ENCODE measurements at places on chromosomes 13 and 19.
A peak's percentile ranks its signal among the peaks of the same experiment; 100 is the strongest.

DNA sequence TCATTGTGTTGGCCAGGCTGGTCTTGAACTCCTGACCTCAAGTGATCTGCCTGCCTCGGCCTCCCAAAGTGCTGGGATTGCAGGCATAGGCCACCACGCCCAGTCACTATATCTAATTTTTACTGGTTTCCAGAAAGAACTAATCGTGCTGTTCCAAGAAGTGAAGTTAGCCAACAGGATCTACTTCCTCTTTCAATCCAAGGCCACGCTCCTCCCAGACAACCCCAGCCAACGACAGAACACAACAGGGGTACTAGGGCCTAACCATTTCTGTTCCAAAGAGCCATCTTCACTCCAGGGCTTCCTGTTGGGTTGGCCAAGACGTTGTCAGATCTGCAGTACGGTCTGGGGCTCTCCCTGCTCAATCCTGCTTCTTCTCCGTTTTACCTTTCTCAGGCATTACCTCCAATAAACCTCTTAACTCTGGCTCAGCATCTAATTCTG, 7.0 kb upstream of the LSM14A start:
- no peak for DNase-seq

DNA sequence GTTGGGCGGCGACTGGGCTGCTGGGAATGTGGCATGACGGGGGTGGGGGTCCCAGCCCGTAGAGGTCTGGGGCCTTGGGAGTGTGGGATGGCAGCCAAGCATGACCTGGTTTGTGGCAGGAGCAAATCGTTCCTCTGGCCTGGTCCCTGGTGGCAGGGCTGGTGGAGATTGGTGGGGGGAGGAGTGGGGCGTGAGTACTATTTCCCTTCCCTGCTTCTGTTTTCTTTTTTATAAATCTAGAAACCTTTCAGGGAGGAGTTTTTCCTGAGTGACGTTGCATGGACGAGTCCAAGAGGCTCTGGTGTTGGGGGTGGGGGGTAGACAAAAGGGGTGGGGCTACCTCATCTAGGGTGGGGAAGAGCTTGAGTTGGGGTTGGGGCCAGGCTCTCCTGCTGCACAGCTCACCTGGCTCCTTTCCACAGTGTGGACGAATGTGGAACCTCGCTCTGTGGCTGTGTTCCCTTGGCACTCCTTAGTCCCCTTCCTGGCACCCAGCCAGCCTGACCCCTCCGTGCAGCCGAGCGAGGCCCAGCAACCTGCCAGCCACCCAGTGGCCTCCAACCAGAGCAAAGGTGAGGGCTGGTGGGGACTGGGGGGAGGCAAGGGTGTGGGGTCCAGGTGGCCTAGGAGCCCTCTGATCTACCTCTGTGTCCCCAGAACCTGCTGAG, 15.4 kb upstream of the PRR19 start:
- no peak for DNase-seq

DNA sequence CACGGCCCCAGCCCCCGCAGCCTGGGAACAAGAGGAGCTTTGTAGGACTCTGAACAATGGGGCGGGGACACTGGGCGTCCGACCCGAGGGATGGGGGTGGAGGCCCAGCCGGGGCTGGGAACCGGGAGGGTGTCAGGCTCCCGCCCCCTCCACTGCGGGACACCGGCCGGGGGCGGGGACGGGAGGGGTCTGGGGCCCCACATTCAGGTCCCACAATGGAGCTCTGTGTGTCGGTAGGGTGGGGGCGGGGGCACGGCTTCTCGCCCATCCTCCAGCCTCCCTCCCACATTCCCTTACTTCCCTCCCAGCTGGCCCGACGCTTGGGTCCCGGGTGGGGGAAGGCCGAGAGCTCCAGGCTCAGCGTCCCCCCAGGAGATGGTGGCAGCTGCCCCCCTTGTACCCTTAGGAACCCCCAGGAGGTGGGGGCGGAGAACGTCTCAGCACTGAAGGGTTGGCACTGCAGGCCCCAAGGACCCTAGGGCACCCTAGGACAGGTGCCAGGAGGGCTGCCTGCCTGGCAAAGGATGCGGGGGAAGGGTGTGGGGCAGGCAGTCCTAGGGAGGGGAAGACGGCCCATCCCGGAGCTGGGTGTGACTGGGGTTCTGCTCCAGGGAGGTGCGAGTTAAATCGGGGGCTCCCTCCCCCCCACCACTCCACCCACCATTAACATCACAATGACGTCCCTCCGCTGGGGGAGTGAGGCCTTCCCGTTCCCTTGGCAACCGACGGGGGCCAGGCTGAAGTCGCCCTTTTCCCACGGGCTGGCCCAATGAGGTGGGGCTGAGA, 5.3 kb downstream of the TTYH1 start:
- no peak for DNase-seq

DNA sequence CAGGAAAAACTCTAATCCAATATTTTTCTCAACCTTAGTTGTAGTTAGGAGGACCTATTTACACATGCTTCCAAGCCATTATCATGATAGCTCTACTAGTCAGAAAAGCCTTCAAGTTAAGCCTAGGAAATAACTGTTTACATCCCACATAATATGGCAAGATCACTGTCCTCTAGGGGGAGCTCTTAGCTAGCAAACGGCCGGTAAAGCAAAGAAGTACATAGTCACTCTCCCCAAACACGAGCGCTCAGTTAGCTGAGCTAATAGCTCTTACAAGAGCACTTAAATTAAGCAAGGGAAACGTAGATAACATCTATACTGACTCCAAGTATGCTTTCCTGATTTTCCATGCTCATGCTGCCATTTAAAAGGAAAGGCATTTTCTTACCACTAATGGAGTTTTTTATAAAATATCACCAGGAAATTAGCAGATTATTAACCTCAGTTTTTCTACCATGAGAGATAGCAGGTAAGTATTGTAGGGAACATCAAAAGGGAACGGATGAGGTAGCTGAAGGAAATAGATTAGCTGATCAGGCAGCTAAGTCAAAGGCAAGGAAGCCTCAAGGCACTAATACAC, 100.6 kb upstream of the PABPC3 start:
- peak; percentile 69 for DNase-seq

GRCh38 chr13:40204246-40204645, 462.2 kb downstream of the FOXO1 start:
- DNase-seq, result no peak

GRCh38 chr19:37329686-37330085, 41.2 kb upstream of the ZNF527 start:
- peak; percentile 27 for DNase-seq

DNA sequence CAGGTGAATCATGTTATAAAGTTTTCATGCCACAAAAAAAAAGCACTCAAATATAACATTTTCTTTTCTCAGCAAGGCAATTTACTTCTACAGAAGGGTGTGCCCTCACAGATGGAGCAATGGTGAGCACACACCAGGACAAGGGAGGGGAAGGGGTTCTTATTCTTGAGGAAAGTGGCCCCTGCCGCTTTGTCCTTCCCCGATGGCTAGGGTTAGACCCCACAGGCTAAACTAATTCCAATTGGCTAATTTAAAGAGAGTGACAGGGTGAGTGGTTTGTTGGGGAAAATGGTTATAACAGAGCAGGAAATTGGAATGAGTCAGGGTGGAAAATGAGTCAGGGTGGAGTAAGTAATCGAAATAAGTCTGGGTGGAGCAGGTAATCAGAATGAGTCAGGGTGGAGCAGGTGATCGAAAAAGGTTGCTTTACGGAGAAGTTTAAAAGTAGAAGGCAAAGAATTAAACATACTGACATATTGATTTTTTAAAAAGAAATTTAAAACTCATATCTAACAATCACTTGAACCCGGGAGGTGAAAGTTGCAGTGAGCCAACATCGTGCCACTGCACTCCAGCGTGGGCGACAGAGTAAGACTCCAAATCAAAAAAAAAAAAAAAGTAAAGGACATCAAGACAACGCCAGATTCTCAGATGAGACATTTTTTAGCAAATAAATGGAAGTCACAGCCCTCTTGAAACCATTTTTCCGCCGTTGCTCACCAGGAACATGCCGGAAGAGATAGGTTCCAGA, 813 bp downstream of the ZNF562 start:
- peak; percentile 26 for DNase-seq

DNA sequence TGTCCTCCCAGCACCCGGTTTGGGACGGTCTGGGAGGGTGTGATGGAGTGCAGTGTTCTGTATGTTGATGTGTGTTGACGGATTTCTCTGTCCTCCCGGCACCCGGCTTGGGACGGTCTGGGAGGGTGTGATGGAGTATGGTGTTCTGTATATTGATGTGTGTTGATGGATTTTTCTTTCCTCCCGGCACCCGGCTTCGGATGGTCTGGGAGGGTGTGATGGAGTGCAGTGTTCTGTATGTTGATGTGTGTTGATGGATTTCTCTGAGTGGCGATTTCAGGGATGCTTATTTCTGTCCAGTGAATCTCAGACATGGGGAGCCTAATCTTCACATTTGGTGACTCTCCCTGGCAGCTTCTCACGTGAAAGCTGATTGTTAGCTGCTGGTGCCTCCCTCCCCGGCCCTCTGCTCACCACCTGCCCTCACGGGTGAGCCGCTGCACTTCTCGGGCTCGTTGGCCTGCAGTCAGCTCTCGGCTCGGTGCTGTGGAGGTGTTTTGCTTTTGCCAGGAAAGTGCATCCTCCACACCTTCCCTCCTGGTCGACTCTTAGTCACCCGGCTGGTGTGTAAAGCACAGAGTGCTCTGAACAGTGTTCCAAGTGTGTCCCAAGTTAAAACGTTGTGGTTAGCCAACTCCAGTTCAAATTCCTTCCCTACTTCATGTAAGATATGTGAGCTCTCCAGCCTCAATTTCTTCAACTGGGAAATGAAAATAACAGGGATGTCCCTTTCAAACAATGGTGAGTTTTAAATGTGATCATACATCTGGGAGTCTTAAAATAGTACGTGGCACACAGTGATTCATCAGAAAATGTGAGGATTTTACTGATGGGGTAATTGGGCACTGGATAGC, 54.6 kb downstream of the ATP11A start:
- peak; percentile 28 for DNase-seq

- no peak for DNase-seq
Measured at GRCh38 chr13:33730147-33730546, 87.8 kb upstream of the RFC3 start.

GRCh38 chr13:41017817-41018601, 1.1 kb downstream of the ELF1 start:
- no peak for DNase-seq

- DNase-seq, result no peak
Measured at GRCh38 chr19:10881403-10882107, 10.2 kb downstream of the CARM1 start.

GRCh38 chr13:37640499-37640898, 41.9 kb upstream of the POSTN start:
- DNase-seq, result peak; percentile 61

- no peak for DNase-seq
Measured at GRCh38 chr13:75295201-75295600, 186.8 kb downstream of the TBC1D4 start.

DNA sequence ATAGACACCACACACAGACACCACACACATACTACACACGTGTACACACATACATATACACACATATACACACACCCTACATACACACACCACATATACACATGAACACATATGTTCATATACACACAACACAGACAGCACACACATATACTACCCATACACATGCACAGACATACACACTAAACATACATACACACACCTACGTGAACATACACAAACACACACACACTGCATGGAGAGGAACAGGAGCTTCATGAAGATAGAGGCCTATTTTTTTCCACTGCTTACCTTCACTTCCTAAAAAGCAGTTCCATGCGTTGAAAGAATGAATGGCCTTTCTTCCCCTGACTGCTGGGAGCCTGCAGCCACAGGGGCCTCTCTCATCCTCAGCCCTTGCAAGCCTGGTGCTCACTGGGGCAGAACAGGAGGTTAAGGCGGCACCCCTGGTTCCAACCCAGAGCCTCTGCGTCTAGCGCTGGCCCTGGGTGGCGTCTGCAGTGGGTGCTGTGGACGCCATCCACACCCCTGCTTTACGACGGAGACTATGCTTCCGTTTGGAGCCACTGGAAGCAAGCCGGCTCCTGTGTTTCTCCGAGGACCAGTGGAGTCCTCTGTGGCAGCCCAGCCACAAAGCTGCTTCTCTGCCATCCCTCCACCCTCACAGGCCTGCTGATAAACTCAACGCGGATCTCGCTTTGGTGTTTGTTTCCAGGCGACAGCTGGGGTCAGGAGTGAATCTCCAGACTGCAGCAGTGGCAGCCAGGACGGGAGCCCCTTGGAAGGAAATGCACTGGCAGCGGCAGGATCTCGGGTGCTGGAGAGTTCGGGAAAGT, 1.9 kb upstream of the RASA3 start:
- no peak for DNase-seq

DNA sequence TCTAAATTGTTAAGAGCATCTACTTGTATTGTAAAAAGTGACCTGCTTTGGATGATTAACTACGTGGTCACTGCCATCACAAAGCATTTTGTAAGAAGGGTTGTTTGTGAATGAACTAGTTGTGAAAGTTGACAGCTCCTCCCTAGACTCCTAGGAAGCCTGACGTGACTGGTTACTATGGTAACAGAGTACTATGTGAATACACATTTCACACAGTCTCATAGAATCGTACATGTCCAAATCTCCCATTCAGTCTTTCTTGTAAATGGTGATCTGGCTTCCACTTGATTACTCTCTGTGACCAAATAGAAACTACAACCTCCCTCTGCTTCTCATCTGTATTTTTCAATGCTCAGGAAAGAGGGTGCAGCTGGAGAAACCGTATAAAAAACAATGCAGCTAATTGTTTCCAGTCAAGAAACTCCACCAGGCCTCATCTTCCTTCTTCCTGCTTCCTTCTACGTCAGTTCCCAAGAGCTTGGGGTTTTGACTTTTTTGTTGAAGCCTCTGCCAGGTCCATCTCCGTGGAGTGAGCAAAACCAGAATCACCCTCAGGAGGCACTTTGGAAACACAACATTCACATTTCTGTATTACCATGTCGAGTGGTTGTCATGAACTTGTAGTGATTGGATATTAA, 83.4 kb downstream of the GPC6 start:
- peak; percentile 39 for DNase-seq

- DNase-seq, result peak; percentile 69
Measured at GRCh38 chr13:99980201-99980823, 1.3 kb upstream of the ZIC2 start.

- DNase-seq, result no peak
Measured at GRCh38 chr13:110294146-110294545, 12.8 kb downstream of the COL4A1 start.

- no peak for DNase-seq
Measured at GRCh38 chr13:105798541-105798940, 736.9 kb downstream of the EFNB2 start.

DNA sequence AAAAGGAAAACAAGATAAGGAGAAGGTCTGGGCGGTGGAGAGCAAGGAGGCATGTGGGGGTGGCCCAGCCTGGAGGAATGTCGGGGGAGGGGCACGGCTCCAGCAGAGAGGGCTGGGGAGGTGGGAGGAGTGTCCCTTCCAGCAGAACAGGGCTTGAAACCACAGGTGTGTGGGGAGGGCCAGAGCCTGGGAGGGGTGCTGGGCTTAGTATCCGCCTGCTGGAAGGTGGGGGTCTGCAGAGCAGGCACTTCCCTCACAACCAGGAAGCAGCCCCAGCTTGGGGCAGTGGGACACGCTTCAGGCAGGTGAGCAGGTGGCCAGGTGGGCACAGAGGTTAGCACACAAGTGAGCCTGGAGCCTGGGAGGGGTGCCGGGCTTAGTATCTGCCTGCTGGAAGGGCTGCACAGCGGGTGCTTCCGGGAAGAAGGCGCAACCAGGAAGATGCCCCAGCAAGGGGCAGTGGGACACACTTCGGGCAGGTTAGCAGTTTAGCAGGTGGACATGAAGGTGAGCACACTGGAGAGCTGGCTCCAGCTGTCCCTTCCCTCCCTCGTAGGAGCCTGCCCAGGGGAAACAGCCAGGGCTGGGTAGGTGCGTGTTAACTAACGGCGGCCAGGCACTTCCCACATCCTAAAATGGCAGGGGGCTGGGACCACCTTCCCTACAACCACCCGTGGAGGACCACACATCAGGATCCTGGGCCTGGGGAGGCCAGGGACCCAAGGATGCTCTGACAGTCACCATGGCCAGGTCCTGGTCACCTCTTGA, 3.0 kb downstream of the GAS6 start:
- DNase-seq, result no peak
